AG09319 (cell line): ENCODE measurements at places on chromosomes 4 and X.

DNA sequence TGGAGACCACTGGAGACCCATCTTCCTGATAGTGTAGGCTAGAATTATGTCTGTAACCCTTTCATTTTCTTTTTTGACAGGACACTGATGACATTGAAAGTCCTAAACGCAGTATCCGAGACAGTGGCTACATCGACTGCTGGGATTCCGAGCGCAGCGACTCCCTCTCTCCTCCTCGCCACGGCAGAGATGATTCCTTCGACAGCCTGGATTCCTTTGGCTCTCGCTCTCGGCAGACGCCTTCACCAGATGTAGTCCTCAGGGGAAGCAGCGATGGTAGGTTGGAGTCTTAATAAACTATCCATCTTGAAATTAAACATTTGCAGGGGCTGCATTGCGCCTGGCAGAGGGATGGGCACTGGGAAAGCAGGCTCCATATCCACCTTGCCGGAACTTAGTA, 75.4 kb downstream of the LIMCH1 start:
- no peak for DNase-seq

GRCh38 chr4:148069086-148069894, 337.4 kb downstream of the ARHGAP10 start:
- DNase-seq: no peak

GRCh38 chr4:145808848-145809512, 129.0 kb downstream of the C4orf51 start:
- no peak for DNase-seq

GRCh38 chr4:116438981-116439729, 646.2 kb downstream of the TRAM1L1 start:
- DNase-seq: no peak

DNA sequence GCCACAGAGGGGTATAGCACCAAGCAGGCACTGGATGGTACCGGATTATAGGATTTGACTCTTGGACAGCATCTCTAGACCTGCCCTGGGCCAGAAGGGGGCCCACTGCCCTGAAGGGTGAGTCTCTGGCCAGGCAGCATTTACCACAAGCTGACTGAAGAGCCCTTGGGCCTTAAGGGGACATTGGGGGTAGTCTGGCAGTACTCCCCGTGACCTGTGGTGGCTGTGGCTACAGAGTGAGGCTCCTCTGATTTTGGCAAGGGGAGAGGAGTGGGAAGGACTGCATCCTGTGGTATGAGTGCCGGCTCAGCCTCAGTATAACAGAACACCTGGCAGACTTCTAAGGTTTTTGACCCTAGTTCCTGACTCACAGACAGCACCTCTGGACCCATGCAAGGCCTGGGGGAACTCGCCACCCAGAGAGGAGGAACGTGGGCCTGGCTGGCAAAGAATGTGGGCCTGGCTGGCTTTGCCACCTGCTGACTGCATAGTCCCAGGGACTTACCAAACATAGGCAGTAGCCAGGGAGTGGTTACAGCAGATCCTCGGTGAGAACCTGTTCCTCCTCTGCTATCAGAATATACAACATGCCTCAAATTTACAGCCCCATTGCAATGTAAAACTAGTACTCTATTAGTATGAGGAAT, 48.1 kb downstream of the ABCB7 start:
- no peak for DNase-seq

GRCh38 chrX:123121241-123121640, 62.8 kb upstream of the GRIA3 start:
- no peak for DNase-seq

- DNase-seq: no peak
These were observed 471.1 kb downstream of the GBA3 start for GRCh38 chr4:23163647-23164436.

DNA sequence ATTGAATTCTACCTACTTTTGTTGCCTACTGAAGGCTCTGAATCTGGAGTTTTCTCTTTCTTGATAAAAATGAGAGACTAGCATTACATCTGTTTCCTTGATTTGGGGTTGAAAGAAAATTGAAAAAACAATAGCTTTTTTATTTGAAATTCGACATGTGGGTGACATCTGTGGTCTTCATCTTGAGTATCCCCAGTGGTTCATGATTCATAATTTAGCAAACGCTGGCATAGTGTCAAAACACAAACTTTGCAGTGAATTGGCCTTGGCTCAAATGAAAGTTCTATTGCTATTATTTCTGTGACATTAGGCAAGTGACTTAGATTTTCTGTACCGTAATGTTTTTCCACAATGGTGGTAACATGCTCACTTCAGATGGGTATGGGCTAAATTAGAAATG, 747.6 kb downstream of the PCDH7 start:
- DNase-seq: peak; percentile 7

- DNase-seq: no peak
These were observed 18.6 kb downstream of the RXFP1 start for GRCh38 chr4:158540125-158540907.

DNA sequence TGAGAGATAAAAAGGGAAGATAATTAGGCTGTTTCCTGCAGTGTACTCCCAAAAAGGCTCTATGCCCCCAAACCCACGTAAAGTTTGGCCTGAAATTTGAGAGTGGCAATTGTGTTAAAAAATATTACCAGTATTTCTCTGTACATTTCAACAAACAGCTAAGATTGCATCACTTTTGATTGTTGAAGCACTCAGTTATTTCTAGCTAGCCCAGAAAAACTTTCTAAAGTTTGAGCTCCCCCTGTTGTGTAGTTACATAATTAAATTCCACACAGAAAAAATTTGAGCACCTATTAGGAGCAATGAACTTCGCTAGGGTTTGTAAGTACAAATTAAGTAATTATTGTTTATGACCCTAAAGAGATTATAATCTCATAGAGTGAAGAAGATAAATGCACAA, 109.4 kb downstream of the DLG3 start:
- DNase-seq: no peak

DNA sequence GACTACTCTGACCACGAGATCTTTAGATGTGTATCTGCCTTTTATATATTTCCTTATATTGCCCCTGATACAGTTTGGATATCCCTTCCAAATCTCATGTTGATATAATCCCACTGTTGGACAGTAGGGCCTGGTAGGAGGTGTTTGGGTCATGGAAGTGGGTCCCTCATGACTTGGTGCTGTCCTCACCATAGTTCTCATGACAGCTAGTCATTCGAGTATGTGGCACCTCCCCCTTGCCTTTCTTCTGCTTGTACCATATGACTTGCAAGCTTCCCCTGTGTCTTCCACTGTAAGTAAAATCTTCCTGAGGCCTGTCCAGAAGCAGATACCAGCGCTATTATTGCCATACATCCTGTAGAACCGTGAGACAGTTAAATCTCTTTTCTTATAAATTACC, 145.3 kb downstream of the ZNF518B start:
- DNase-seq: no peak

DNA sequence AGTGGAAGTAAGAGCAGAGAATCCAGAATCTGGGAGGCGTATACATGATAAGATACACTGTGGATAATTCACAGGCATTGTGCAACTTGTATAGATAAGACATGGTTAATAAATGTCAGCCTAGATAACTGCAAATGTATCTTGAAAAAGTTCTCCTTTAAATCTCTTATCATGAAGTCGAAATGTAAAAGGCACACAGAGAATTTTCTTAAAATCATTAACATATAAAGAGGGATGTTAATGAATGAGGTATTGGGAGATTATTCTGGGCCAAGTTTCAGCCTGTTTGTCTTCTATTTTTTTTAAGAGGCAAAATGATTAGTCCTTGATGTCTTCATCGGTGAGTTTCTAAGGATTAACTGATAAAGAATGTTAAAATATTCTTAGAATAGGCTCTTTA, 835 bp downstream of the TDO2 start:
- no peak for DNase-seq

- DNase-seq: peak; percentile 60
These were observed 2.5 kb downstream of the CPEB2 start for GRCh38 chr4:15004739-15005301.

DNA sequence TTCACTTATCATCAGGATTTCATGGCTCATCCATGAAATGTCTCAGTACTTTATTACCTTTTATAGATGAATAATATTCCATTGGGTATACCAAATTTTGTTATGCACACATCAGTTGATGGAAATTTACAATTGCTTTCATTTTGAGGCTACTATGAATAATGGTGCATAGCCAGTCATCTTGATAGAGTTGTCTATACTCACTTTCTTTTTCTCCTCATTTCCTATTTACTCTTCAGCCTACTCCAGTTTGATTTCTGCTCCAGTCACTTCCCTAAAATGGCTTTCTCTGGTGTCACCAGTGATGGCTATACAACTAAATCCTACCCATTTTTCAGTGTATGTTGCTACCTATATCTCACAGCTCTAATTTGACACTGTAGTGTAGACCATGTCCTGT, 743.5 kb upstream of the MAGEB2 start:
- no peak for DNase-seq

GRCh38 chrX:72352786-72353185, 47.1 kb upstream of the CITED1 start:
- no peak for DNase-seq

GRCh38 chr4:26912069-26912468, 51.4 kb downstream of the STIM2 start:
- no peak for DNase-seq

DNA sequence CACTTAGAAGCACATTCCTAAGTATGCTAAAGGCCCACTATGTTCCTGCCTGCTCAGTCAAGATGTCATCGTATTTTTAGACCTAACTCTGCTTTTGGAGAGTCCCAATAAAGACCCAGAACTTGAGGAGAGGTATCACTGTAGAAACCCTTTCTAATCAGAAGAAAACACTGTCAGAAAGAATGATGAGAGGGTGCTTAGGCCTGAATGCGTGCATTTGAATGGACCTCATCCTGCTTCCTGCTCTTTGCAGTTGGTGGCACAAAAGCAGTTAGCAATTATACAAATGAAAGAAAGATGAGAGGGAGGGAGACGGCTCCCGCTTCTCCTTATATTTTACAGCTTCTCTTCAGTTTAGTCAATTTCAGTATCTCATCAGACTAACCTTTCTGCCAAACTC, 987.2 kb downstream of the CCSER1 start:
- no peak for DNase-seq

DNA sequence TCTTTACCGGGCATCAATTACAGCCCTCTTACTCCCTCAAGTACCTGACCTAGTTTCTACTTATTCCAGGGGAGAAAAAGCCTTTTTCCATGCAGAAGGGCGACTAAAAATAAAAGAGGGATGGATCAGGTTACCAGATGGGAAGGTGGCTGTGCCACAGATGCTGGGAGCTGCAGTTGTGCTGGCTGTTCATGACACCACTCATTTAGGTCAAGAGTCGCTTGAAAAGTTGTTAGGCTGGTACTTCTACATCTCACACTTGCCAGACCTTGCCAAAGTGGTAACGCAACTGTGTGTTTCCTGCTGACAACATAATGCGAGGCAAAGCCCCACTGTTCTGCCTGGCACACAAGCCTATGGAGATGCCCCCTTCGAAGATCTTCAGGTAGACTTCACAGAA, 148.4 kb upstream of the FGF16 start:
- no peak for DNase-seq

DNA sequence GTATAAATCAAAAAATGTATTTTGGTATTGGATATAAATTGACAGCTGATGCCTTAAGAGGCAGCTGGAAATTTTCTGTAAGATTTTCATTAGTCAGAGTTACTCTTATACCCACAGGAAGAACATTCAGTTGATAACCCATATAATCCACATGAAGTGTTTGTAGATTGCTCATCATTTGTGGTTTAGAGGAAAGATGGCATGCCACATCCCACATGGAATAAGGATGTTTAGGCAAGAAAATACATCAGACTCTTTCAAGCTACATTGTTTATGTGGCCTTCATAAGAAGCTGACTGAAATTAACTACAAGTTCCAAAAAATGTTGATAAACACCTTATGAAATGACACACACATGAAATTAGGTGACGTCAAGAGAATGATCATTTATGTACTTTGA, 56.6 kb downstream of the AREG start:
- peak; percentile 44 for DNase-seq

DNA sequence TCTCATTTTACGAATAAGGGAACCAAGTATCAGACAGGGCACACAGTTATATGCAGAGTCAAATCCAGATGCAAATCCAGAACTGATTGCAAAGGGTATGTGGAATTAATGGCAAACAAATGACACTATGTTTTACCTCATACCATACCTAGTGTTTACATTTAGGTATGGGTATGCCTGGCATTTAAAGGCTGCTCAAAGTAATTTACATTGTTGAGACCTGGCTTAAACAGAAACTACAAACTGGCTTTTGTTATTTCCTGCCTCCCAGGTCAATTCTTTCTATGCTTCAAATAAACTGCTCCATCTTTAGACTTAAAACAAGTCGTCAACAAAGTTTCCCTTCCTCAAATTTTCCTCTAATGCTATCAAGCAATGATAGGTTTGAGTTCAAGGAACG, 33.7 kb downstream of the ANKRD17 start:
- DNase-seq: no peak

DNA sequence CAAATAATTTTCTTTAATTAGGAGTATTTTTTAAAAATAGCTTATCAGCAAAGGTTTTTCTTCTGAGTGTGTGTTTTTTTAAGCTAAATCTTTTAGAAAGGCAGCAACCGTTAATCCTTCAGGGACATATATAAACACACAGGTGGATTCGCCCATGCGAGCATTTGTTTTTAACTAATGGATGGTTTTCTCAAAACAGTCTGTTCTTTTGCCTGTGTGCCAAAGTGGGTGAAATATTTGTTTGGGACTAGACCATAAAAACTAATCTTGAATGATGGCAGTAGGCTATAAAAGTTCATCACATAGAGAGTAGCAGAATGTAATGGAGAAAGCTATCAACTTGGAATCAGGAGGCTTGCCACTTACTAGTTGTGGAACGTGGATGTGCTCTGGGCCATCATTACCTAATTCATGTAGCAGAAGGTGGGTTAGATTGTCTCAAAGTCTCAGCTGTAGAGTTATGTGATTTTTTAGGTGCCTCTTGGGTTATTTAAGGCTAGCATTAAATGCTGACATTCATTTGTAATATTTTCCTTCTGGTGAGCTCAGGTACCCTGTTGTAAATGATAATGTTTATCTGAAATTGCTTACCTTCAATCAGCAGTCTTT, 7.4 kb upstream of the TAPT1 start:
- no peak for DNase-seq

GRCh38 chr4:35963974-35964515, 280.3 kb downstream of the ARAP2 start:
- no peak for DNase-seq
